Fibroblast of skin of right quadriceps (primary cell): ENCODE measurements at places on chromosomes 5 and 9.

- DNase-seq: no peak
These were observed 422.3 kb downstream of the CAAP1 start for GRCh38 chr9:26470284-26470683.

- peak; percentile 88 for DNase-seq
These were observed 18.1 kb upstream of the SSBP2 start for GRCh38 chr5:81768935-81769452.

- DNase-seq: no peak
These were observed 1707.2 kb upstream of the ACO1 start for GRCh38 chr9:30677221-30677620.

DNA sequence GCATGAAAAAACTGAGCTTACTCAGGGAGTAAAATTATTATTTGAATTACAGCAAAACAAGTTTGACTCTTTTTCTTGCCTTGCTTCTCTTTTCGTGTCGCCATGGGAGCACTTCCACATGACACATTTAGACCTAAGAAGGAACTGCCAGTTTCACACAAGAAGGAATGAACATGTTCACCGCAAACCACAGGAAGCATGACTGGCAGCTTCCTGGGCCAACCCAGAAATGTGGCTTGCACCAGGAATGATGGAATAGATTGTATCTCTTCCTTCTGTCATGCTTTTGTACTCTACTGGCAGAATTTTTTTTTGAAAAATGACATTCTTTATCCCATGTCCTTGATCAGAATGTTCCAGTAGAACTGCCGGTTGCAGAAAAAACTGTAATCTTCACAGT lies 32.9 kb upstream of the MAN2A1 start:
- DNase-seq: peak; percentile 92

DNA sequence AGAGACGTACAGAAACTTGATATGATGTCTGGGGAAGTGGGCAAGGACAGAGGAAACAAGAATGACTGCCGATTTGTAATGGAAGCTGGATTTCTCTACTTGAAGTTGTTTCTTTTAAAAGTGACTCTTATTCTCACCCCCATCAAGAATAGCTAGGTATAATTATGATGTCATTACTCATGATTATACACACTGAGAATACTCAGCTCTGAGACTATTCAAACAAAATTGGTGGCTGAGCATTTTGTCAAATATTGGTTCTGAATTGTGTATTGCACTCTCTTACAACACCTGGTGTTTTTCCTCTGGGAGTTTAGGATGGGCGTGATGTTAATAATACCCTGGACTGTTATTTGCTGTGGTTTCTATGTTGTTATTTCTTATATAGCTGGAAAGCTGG lies 46.3 kb downstream of the MAST4 start:
- no peak for DNase-seq

GRCh38 chr9:123318202-123318601 lies 37.8 kb upstream of the CRB2 start:
- DNase-seq: no peak

GRCh38 chr5:142819292-142819691 lies 49.1 kb downstream of the ARHGAP26 start:
- no peak for DNase-seq

GRCh38 chr5:20088361-20088760 lies 100.4 kb upstream of the CDH18 start:
- DNase-seq: no peak

DNA sequence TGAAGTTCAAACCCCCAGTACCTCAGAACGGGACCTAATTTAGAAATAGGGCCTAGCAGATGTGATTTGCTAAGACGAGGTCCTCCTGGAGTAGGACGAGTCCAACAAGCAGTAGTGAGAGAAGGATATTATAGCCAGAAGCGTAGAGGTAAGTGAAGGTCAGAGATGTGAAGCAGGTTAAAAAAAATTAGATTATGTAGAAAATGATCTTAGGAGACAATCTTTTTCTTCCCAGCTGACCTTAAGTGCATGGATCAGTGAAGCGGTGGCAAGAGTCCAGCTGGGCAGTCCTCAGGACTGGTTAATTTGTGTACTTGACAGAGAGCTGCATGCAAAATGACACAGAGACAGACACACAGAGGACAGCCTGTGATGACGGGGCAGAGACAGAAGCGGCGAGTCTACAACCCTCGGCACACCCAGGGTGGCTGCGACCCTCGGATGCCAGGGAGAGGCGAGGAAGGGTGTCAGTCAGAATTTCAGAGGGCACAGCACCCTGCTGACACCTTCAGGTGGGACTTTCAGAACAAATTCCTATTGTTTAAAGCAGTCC lies 131.4 kb upstream of the IRX4 start:
- DNase-seq: no peak

DNA sequence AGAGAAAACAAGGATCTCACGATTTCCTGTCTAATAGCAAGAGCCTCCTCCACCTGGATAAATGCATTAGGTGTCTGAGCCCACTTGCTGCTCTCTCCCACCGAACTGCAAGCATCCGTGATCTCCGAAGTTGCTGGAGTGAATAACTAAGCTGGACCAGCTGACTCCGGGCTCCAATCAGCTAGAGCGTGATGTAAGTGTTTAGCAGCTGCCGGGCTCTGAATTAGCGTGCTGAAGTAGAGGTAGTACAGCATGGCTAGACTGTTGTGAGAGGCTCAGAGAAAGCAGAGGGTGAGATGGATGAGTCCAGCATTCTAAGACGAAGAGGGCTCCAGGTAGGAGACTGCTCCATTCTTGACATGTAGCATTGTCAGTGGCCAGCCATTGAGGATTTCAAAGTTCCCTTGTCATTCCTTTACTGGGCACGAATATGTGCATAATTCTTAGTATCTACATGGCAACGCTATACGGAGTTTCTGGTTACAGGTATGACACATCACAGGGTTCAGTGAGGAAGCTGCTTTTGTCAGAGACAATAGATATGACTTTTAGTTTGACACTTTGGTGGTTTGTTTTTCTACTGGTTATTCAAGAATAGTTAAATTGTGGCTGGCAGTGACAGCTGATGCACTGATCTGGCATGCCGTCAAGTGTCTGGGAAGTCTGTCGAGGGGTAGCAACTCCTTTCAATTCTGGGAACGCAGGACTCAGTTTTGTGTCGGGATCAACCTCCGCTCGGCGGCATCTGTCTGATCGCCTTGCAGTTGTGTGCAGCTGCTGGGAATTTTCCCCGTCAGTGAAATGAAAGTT lies 232.6 kb downstream of the MAST4 start:
- peak; percentile 63 for DNase-seq

- DNase-seq: peak; percentile 10
These were observed 180.8 kb downstream of the RASEF start for GRCh38 chr9:82882138-82882537.

- no peak for DNase-seq
These were observed 2.7 kb downstream of the RUFY1 start for GRCh38 chr5:179553006-179553405.

GRCh38 chr5:36777105-36777757 lies 99.3 kb upstream of the NIPBL start:
- peak; percentile 3 for DNase-seq

DNA sequence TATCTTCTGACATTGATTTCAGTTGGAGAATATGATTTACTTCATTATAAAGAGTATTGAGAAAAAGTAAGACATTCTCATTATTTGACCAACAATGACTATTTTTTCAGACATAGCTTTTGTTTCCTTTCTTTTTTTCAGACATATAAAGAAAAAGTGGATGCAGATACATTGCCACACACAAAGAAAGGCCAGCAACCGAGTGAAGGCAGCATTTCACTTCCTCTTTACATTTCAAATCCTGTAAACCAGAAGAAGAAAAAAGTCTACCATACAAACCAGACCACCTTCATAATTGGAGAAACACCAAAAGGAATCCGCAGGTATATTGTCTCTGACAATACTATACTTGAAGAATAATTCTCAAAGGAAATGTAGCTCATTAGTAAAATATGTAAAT lies 128.9 kb downstream of the ERCC6L2 start:
- no peak for DNase-seq

- DNase-seq: peak; percentile 12
These were observed 14.2 kb upstream of the LARP1 start for GRCh38 chr5:154740957-154741356.

- DNase-seq: peak; percentile 99
These were observed 133.2 kb upstream of the PANK3 start for GRCh38 chr5:168712280-168712924.

DNA sequence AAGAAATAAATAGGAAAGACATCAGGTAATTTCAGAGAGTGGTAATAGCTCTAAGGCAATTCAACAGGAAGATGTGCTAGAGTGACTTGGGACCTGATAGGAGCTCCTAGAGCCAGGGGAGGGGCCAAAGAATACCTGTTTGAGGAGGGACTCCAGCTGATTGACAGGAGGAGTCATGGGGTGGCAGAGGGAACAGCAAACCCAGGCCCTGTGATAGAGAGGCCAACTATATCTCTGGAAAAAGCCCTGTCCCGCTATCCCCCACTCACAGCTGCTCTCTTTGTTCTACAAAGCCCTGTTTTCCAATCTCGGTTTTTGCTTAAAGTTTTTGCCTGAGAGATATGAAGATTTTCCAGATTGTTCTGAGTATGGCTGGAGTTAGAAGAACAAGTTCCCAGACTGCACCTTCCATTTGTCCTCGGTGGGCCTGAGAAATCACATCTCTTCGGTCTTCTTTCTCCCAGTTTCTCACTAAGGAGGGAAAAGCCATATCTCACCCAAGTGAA lies 9.0 kb upstream of the NSD1 start:
- DNase-seq: no peak

DNA sequence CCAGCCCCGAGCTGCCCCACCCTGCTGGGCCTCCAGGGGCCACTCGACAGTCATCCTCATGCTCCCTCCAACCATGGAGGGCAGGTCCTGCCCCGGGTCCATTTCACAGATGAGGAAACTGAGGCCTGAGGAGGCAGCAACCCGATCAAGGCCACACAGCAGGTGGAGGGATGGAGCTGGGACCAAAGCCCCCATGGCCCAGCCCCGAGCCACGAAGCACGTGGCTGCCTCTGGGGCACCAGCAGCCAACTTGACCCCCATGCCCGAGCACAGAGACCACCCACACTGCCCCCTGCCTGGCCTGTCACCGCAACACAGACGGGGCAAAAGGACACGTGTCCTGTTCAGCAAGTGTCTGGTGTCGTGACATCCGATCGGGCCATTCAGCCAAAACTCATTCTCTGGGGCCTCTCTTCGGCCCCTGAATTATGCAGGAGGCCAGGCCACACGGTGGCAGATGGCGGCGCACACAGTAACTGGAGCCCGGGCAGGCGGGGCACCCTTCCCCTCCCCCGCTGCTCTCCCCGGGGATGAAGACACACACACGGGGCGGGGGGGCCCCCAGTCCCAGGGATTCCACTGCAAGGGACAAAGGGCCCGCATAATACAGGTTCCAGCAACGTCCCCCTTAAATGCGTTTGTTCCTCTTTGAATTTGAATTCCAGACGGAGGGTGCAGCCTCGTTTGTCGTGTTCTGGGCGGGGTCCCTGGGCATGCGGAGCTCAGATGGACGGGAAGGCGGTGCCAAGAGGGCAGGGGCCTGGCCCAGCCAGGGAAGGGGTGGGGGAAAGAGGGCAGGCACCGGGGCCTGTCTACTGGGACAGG lies 29.4 kb upstream of the TMEM250 start:
- no peak for DNase-seq

- DNase-seq: no peak
These were observed 21.6 kb downstream of the MATR3 start for GRCh38 chr5:139315056-139315615.

GRCh38 chr5:59829386-59829785 lies 64.1 kb downstream of the PDE4D start:
- peak; percentile 88 for DNase-seq

- DNase-seq: peak; percentile 58
These were observed 15.1 kb downstream of the PDLIM4 start for GRCh38 chr5:132272311-132273210.

GRCh38 chr9:93667627-93668026 lies 91.2 kb downstream of the PHF2 start:
- DNase-seq: no peak

DNA sequence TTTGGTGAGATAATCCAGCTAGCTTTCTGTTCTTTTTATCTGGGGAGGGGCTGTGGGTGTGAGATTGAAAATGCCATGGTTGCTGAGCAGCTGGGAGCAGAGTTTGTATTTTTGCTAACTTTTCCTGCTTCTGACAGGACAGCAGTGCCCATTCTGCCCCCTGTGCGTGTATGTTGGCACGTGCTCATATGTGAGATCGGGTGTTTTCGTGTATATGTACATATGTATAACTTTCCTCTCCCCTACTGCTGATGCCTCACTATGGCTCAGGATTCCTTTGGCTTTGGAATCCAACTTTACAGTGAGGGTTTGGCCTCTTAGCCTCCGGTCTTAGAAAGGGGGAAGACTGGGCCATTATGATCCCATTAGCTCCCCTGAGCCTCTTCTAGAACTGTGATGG lies 38.3 kb downstream of the RGS3 start:
- DNase-seq: no peak

DNA sequence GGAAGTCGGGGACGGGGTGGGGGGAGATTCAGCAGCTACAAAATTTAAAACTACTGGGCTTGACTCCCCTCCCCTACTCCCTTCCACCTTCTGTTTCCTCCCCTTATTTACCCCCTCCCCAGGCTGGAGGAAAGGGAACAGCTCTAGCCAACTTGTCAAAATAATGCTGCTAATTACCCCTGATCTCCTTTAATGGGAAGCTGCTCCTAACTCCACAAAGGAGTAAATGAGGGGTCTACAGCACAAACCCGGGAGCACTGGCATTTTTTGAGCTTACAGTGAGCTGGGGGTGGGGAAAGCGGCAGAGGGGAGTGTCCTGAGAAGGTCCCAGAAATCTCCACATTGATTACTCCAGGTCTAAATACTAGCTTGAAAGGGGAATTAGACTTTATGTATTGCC lies 3.1 kb downstream of the PTCH1 start:
- DNase-seq: no peak
